ENCODE measurements at places on chromosomes 11 and 22.

- no peak for DNase-seq
Measured at GRCh38 chr22:48185071-48186055, 1422.9 kb downstream of the TBC1D22A start.

- DNase-seq, result no peak
Measured at GRCh38 chr11:94400050-94400449, 1.2 kb downstream of the GPR83 start.

GRCh38 chr22:44335903-44336803, 23.4 kb upstream of the SHISAL1 start:
- no peak for DNase-seq

DNA sequence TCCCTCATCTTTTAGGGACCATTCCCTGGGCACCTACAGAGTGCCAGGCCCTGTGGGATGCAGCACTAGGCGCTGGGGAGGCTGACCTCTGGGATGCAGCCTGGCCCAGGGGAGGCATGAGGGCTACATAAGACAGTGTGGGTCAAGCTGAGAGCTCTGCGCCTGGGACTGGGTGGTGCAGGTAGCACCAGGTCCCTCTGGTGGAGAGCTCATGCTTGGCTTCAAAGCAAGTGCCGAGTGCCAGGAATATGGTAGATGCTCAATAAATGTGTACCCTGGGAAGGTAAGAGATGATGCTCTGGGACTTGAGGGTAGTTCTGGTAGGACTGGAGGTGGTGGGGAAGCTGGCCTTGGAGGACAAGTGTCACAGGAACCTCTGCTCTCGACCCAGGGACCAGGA, 2.0 kb upstream of the MPPED1 start:
- DNase-seq, result no peak

DNA sequence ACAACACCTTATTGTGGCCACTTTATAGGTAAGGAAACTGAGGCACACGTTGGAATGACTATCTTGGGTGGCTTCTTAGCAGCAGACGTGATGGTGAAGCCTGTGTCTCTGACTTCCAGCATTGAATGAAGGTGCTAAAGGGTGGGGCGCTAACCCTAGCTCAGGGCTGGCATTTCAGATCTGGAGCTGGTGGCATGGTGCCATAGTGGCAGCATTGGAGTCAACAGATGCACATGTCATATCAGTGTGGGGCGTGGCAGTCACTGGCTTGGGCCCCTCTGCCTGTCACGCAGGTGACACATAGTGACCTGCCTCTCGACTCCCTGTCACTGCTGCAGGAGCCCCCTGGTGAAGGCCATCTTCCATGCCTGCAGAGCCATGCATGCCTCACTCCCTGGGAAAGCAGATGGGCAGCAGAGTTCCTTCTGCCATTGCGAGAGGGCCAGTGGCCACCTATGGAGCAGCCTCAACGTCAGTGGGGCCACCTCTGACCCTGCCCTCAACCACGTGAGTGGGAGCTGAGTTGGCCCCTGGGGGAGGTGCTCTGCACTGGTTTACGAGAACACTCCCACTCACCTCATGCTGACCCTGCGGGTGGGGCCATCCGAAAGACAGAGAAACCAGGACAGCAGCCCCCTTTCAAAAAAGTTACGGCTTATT, 14.8 kb downstream of the SHISA8 start:
- DNase-seq, result no peak

- DNase-seq, result no peak
Measured at GRCh38 chr11:122647736-122648275, 7.7 kb upstream of the UBASH3B start.

DNA sequence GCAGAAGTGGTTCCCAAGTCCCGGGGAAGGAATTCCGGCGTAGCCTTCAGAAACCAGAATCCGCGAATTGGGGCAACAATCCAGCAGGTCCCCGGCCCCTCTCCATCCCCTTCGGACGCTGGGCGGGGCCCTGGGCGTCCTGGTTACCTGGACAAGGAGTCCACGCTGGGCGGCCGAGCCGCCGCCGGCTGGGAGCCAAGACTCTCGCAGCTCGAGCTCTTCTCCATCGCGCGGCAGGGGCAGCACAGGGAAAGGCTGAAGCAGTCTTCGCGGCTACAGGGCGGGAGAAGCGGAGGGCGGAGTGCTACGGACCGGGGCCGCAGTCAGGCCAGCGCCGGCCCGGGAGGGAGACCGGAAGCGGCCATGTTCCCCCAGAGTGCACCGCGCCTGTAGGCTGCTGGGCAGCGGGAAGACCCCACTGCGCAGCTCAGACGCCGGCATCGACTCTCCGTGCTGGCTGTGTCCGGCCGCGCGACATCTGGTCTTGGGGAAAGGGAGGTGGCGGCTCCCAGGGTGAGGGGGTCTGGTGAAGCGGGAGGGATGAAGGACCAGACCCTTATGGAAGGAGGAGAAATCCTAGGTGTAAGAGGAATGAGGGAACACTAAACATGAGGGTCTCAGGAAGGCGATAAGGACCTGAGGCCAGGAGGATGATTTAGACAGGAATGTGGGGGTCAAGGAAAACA, at the start of gene MTMR2:
Gene MTMR2, minus strand, starts transcription at position 380 of the 686 bp plus-strand sequence. Its CDS starts 153 bp downstream, at position 227.
- peak; percentile 23 for DNase-seq

DNA sequence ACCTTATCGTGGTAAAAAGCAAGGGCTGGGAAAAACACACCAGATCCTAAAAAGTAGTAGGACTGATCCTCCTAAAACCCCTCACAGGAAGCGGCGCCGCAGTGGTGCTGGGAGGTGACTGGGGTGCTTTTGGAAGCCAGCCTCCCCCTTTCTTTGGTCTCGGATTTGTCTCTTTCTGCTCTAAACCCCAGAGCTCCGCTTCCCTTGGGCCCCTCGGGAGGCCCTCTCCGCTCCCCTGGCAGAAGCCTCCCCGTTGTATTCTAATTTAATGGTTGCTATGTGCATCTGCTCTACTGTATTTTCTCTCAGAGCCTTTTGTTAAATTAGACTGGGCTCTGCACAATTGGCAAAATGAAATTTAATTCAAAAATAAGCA, 587.7 kb downstream of the OPCML start:
- DNase-seq, result no peak

DNA sequence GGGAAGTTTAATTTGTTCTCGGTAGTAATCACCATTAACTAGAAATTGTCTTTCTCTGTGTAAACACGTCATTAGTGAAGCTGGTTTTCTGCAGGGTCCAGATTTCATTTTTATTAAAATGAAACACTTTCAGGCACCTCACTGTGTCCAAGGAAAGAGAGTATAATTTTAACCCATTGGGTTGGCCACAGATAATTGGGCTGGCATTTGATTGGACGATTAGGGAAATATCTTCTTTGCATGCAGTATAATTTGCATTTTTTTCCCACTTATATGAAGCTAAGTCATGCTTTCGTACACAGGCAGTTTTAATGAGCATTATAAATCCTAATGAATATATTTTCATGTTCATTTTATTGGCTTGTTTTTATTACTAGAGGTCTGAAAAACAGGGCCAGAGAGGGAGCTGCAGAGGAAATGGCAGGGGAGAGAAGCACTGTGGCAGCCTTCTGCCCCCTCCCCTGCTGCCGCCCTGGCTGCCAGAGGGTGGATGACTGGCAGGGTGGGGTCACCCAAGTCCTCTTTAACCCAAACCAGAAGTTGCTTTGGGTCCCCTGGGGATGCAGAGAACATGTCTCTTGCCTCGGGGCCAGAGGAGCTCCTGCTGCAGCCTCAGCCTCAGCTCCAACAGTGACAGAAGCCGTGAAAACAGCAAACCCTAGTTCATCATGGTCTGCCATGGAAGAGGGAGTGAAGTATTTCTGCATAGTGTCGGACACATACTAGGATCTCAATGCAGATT, 93.9 kb downstream of the PKNOX2 start:
- no peak for DNase-seq

DNA sequence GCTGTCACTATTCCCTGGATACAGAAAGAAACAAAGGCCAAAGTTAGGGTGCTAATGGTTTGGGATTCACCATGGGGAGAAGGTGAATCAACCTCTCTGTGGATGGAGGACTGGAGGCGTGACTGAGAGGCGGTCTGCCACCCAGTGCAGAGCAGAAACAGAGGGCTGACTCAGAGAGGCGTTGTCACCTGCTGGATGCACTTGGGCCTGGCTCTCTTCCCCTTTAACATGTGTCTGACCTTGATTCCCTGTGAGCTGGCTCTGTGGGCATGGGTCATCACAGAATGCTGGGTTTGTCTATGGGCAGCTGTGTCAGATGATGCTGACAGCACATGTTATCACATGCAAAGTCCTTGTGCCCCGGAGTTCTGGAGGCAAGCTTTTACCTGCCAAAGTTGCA, 75.9 kb downstream of the LDLRAD3 start:
- DNase-seq, result no peak

GRCh38 chr22:43541462-43542407, 129.9 kb downstream of the MPPED1 start:
- no peak for DNase-seq

- no peak for DNase-seq
Measured at GRCh38 chr11:105268404-105269062, 129.0 kb upstream of the CARD18 start.

DNA sequence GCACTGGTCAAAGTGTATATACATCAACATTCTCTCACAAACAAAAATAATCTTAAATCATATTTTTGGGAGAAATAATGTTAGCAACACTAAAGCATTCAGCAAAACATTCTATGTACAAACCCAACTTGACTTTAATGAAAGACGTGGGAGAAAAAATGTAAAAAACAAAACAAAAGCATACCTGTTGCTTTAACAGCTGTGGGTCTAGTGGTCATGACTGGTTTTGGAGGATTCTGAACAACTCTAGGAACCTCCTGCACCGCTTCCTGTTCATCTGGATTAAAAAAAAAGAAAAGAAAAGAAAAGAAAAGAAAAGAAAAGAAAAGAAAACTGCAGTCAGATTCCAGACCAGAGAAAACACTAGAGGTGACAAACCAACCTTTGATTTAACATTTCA, 2.1 kb downstream of the FNBP4 start:
- DNase-seq, result no peak

DNA sequence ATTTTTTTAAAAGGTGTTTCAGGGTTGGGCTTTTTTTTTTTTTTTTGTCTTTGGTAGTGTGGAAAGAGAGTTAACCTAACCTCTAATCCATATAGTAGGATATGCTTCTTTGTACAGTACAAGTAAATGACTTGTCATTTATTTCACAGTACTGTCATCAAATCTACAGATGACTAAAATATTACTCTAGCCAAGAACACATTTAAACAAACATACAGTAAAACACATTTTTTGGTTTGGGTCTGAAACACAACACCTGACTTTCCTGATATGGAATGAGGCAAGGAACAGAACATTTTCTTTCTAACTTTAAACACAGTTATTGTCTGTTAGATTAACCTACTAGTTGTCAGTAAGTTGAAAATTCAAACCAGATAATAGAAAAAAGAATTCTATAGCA, 68.1 kb downstream of the IMMP1L start:
- no peak for DNase-seq

DNA sequence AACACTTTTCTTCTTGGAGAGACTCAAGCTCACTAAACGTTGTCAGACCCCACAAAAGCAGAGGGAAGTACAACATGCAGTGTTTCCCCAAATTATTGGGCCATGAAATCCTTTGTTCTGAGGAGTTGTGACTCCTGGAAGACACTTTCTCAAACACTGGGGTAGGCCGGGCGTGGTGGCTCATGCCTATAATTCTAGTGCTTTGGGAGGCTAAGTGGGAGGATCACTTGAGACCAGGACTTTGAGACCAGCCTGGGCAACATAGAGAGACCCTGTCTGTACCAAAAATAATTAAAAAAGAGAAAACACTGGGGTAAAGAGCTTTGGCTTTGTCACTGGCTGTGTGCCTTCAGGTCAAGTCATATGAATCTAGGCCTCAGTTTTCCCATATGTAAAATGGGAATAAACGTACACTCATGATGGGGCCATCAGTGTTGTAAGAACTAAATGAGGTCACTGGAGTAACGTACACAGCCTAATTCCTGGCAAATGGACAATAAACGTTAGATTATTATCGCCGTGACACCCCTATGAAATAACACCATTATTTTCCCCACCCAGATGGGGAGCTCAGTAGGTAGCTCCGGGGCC, 92.0 kb downstream of the RRM1 start:
- DNase-seq, result no peak

GRCh38 chr11:33476945-33477606, 219.9 kb downstream of the HIPK3 start:
- no peak for DNase-seq

DNA sequence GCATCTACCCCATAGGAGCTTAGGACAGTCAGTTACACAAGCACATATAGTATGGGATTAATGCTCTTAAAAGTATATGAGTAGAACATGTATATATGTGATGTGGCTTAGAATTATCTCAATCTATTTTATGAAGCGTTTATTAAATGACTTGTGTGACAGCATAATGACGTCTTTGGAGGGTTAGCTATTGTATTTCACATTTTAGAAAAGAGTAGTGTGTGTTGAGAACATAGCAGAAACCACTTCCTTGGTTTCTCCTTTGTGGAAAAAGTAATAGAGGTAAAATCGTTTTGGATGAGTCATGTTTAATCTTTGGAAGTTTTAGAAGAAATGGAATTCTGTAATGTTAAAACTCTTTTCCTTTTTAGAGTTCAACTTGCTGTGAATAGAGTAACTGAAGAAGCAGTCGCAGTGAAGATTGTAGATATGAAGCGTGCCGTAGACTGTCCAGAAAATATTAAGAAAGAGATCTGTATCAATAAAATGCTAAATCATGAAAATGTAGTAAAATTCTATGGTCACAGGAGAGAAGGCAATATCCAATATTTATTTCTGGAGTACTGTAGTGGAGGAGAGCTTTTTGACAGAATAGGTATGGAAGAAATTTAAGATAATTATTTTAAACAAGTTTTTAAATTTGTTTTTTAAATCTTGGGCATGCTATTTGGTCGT, 2.4 kb downstream of the CHEK1 start:
- DNase-seq, result no peak

GRCh38 chr11:16337421-16338213, 18.7 kb downstream of the SOX6 start:
- DNase-seq, result no peak

GRCh38 chr11:126011265-126011664, 51.4 kb downstream of the CDON start:
- DNase-seq, result no peak

DNA sequence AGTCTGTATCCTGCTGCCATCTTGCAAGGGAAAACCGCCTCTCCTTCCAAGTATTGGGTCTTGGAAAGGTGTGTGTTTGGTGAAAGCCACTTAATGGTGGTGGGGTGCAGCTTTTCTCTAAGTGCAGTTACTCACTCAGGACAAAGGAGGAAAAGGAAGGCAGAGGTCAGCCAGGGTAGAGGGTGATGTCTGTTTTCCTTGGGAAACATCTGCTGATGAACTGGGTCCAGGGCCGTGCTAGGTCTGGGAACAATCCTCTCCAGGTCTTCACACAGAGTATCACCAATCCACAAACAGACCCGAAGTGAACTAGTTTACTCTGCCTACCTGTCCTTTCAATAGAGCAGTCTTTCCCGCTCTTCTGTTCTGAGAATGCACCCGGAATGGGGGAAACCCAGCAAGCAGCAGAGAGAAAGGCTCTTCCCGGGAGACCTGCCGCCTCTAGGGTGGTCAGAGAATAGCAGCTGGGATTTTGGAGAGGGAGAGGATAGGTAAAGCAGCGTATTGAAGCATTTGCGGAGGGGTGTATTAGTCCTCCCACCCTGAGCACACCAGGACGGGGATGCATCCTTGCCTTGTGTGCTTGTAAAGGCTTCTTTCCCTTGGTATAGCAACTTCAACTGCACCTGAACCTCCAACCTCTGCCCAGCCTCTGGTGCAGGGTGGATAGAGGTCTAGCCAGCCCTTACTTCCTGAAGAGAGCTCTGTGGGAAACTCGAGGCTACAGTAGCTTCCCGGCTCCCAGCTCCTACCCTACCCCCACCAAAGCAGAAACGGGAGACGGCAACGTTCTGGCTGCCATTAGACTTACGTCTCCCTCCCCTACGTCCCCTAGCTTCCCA, 20.7 kb downstream of the LHFPL7 start:
- no peak for DNase-seq

Data from effector memory CD8-positive, alpha-beta T cell (primary cell).